ENCODE measurements at places on chromosomes 5 and 9.

- DNase-seq: no peak
Measured at GRCh38 chr9:129014608-129015007, 13.5 kb downstream of the SH3GLB2 start.

DNA sequence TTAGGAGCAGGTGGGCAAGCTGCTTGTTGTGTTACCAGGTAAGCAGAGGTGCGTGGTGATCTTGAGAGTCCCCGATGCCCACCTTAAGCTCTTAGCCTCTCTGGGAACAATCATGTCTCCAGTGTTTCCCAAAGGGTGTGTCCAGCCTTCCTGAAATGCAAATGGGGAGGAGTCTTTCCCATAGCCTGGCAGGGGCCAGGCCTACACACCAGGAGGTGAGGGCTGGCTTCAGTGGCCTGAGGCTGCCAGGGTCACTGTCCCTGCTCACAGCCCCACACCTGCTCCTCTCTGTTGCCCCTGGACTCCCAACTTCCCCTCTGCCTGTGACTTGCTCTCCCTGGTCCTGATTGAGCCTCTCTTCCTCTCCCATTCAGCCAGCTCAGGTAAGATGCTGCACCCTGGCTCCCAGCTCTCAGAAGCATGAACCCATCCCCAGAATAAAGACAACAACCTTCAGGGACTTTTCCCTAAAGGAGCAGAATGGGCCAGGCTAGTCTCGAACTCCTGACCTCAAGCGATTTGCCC is 65.7 kb upstream of the PHYKPL start:
- DNase-seq: no peak

DNA sequence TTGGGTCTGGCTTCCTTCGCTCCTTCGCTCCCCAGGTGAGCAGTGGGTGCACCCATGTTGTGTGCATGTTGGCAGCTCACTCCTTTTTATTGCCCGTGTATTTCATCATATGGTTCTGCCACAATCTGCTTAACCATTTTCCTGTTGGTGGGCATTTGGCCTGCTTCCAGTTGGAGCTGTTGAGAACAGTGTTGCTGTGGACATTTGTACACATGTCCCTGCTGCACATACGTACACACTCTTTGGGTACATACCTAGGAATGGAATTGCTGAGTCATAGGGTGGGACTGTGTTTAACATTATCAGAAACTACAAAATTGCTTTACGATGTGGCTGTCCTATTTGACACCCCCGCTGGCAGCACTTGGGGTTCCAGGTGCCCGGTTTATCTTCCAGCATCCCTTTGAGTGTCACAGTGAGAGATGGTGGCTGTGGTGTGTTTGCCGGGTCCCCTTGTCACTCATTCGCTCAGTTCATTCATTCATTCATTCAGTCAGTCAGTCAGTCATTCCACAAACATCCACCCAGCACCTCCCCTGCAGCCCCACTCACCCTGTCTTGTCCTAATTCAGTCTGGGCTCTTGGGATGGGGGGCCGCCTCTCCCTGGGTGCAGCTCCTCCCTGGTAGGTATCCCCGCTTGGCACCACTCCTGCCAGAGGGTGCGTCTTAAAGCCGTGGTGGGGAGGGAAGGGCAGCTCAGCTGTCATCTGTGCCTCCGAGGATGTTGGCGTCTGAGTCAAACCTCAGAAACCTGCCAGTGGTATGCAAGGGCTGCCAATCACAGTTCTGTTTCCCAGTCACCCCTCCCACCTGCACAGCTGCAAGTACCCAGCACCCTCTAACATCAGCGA is 7.9 kb upstream of the FIBCD1 start:
- DNase-seq: no peak

DNA sequence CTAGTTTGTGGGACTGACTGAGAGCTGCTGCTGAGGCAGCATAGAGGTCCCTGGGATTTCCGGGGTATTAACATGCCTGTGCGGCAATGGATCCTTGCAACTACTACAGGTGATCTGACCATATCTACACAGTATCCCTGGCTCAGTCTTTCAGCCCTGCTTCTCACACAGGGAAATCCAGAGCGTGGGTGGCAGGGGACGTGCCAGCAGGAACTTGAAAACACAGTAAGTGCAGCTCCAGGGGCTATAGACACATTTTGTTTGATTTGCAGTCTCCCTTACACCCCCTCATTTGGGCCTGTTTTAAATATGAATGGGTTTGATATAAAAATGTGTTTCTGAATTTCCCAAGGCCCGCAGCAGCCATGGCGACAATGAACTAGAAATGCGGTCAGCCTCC is 209.5 kb downstream of the DCP2 start:
- no peak for DNase-seq

GRCh38 chr5:172266071-172266675 is 17.4 kb downstream of the UBTD2 start:
- DNase-seq: no peak

DNA sequence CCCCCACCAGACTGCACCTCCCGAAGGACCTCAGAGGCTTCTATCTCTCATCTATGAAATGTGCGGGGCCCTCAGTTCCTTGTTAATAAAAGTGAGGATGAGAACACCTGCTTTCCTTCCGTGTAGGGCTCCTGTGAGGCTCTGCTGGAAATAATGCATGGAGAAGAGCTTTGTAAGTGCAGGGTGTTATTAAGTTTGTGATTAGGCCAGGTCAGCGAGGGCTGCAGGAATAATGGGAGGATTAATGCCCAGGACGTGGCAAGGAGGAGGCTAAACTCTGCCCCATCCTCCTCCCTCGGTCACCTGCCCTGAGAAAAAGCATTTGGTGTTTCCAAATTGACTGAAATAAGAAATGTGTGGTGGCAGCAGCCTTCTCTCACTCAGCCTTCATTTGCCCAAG is 83.5 kb upstream of the HSPA9 start:
- DNase-seq: no peak

DNA sequence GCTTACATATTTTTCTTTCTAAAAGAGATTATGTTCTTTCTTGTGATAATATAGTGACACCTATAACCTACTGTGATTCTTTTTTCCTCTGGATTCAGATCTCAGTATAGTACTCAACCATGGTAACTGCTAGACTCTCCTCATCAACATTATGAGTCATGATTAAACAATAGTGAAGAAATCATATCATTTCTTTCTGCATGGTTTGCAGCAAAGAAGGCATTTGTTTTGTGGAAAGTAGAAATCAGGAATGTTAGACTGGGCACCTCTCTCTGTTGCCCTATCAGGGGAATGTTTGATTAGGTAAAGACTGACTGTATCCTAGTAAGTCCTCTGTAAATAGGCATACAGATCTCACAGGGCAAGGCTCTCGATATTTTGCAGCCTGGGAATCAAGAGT is 25.6 kb upstream of the SMC2 start:
- no peak for DNase-seq

GRCh38 chr5:74640450-74640953 is at the start of gene ENC1:
Gene ENC1, minus strand, starts transcription at chr5:74640728. Its CDS starts 4,243 bp downstream, at chr5:74636485.
- DNase-seq: peak; percentile 42

DNA sequence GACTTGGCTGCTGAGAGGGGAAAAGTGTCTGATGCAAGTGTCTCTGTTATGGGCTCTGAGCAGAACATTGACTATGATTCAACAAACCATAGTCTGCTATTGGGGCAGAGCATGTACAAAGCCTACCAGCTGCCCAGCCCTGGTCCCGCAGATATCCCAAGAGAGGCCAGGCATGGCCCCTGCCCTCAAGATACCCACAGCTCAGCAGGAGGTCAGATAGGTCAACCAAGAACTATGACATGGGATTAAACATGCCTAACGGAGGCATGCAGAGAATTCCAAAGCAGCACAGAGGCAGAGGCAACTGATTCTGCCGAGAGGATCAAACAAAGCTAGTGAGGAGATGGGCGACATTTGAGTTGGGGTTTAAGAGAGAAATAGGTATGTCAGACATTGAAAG is 39.9 kb upstream of the CPLX2 start:
- DNase-seq: no peak

DNA sequence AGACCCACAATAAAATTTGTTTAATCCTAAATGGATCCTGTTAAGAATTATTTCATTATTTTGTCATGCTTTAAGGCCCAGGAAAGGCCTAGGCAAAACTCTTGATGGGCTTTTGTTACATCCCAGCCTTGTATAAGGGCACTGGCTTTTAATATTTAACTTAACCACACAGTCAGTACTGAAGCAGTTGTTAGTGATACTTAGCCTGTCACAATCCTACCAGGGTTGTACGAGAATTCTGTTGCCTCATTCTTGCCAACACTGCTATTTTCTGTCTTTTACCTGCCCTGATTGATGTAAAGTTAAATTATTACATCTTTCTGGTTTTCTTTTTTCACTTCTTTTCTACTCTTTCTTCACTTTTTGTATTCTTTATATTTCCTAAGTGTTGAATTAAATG is 10.9 kb downstream of the ZNF169 start:
- no peak for DNase-seq

DNA sequence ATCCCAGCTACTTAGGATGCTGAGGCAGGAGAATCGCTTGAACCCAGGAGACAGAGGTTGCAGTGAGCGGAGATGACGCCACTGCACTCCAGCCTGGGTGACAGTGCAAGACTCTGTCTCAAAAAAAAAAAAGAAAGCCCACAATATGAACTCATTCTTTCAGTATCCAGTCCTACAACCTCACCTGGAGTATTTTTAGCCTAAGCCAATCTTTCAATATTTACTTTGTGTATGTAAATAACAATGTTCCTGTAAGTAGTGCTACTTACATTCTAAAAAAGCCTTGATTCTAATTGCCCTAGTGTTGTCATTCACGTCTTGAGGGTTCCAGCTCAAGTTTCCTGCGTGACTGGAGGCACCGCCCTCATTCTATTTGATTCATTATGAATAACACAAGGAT is 62.0 kb downstream of the BHMT start:
- DNase-seq: no peak

- DNase-seq: no peak
Measured at GRCh38 chr9:127863191-127863621, 8.7 kb upstream of the ENG start.

GRCh38 chr5:1174122-1174936 is 27.1 kb upstream of the SLC6A19 start:
- no peak for DNase-seq

DNA sequence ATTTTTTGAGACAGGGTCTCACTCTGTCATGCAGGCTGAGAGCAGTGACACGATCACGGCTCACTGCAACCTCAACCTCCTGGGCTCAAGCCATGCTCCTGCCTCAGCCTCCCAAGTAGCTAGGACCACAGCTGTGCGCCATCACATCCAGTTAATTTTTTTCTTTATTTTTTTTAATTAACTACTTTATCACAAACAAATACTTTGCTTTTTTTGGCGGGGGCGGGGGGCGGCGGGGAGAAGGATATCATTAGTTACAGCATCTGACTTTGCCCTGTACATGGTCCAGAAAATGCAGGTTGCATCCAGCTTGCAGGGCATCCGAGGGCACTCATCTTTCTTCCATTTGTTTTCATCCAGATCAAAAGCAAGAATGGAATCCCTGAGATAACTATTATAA is 201.8 kb upstream of the IER5L start:
- no peak for DNase-seq

- DNase-seq: no peak
Measured at GRCh38 chr5:96157077-96157780, 195.6 kb upstream of the ELL2 start.
